ENCODE measurements at places on chromosomes 1 and 21. TPM values are rescaled to one million over a fixed set of nuclear protein-coding genes. Genes with fewer than 3 reads are reported as not detected.

DNA sequence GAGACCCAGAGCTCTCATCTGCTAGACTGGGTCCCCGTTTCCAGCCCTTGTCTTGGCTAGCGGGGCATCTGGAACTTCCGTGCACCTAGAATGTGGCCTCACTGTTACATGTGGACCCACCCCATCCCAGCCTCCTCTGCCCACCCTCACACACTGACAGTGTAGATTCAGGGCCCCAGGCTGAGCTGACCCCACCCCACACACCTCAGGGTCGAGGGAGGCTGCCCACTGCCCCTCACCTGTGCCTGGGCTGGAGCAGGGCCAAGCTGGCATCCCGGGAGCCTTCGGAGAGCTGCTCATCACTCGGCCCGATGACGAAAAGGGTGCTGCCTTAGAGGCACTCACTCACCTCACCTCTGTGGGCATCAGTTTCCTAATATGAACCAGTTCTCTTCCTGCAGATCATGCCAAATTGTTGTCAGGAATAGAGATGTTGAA is 11.1 kb downstream of the ACOT11 start:
- no peak for DNase-seq

Gene PRELP
- 27.0 TPM for polyA plus RNA-seq

Gene SLAMF9
- polyA plus RNA-seq = not detected

GRCh38 chr1:94999456-95000131 is 72.7 kb upstream of the CNN3 start:
- no peak for DNase-seq

Gene TSACC
- polyA plus RNA-seq = 1.0 TPM

DNA sequence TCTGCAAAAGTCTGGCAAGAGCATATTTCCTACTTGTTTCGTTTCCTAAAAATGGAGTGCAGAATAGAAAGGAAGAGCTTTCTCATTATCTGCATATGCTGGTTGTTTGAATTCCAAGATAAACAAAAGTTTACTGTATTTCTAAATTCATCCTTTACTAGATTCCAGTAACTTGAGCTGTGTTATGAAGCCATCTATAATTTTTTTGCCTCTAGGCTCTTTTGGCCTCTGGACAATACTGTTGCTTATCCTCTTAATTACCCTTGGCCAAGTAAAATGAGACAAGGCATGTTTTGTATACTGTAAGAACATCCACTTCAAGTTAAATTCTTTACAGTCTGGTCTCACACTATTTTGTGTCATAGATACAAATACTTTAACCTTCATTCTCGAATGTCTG is 45.6 kb upstream of the HFM1 start:
- no peak for DNase-seq

DNA sequence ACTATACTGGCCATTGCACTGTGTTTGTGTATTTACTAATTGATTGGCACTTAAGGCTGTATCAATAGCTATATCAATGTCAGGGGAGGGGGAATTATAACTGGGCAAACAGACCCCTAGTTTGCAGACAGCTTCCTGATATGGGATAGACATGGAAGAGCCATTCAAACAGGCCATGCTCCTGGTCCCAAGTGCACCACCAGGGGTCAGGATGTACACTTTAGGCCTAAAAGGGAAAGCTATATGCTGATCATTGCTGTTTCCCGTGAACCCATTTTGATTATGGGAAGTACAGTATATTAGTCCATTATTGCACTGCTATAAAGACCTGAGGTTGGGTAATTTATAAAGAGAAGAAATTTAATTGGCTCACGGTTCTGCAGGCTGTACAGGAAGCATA is 124.9 kb upstream of the BACE2 start:
- DNase-seq = no peak

GRCh38 chr1:81799939-81800694 is 617 bp upstream of the ADGRL2 start:
- peak; percentile 86 for DNase-seq

- no peak for DNase-seq
These were observed 4.1 kb downstream of the ZNF683 start for GRCh38 chr1:26368486-26368885.

GRCh38 chr1:32538887-32539583 is at the start of gene ZBTB8A:
TSS of gene ZBTB8A (plus strand) at chr1:32539427. CDS start at chr1:32592932, 53,505 bp downstream.
- peak; percentile 83 for DNase-seq

DNA sequence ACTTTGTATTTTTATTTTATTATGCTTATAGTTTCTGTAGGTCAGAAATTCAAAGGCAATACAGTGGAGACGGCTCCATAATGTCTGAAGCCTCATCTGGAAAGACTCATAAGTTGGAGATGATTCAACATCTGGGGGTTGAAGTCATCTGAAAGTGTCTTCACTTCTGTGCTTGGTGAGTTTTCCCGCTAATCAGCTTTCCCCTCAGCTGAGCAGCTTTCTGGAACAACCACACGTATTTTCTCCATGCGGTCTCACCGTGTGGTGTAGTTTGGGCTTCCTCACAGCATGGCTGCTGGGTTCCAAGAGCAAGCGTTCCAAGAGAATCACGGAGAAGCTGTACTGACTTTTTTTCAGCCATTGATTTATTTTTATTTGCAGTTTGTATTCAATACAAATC is 7.6 kb upstream of the DDI2 start:
- no peak for DNase-seq

Gene KIF17
- polyA plus RNA-seq = 2.7 TPM

- no peak for DNase-seq
These were observed 78.2 kb downstream of the NAV1 start for GRCh38 chr1:201617157-201617556.

GRCh38 chr21:35048183-35048601 is 910 bp downstream of the RUNX1 start:
- DNase-seq = no peak

Gene EFCAB14
- 25.1 TPM for polyA plus RNA-seq

Gene LCE1E
- polyA plus RNA-seq = not detected

- no peak for DNase-seq
These were observed 18.8 kb downstream of the GATAD2B start for GRCh38 chr1:153903841-153904455.

Gene CFH
- polyA plus RNA-seq = 0.89 TPM

- DNase-seq = no peak
These were observed 3.4 kb upstream of the POFUT2 start for GRCh38 chr21:45290948-45291612.

Gene ARHGAP30
- 2.2 TPM for polyA plus RNA-seq

Gene ADAMTS5
- 5.3 TPM for polyA plus RNA-seq

Gene NR1I3
- 7.8 TPM for polyA plus RNA-seq

Gene SLC16A4
- 51.1 TPM for polyA plus RNA-seq

- DNase-seq = no peak
These were observed 62.9 kb upstream of the EDN2 start for GRCh38 chr1:41547336-41547735.
